ENCODE measurements at places on chromosomes 5 and 9.

- DNase-seq, result peak; percentile 83
These were observed 20.7 kb downstream of the COL5A1 start for GRCh38 chr9:134662143-134662876.

DNA sequence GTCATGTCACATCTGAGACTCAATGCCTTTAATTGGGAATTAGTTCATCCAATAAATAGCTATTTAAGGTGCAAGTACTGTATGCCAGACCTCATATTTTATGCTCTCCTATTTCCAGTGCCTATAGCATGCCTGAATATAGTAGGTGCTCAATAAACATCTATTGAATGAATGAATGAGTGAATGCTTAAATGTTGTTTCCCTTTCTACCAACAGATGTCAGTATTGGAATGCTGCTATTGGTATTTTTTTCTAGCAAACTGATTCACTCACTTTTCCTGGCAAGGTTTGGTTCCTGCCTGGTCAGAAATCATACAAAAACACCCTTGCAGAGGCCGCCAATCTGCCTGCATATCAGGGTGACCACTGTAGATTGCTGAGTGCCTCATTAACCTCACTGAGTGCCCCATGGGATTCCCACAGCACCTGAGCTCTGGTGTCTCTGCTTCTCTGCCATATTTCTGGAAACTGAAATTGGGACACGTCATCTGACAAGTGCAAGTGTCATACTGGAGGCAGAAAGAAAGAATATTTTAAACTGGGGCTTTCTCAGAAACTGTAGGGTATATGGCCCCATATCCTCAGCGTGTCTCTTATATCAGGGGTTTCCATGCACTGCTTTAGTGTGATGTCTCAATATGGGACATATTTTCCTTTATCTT, 359.7 kb downstream of the TRIM32 start:
- no peak for DNase-seq

DNA sequence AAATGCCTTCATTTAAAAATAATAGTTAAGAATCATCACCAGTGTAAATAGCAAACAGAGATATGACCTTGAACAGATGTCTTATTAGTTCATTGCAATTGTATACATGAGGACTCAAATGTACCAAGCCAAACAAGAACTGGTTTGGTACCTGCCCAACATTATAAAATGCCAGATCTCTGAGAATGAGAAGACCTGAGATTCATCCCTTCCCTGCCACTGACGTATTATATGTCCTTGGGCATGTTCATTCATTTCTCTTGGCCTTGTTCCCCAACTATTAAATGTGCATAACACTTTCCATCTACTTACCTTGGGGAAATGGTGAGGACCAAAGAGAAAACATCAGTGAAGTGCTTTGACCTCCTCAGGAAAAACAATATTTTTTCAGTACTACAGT, 33.6 kb upstream of the ERBIN start:
- DNase-seq, result no peak

DNA sequence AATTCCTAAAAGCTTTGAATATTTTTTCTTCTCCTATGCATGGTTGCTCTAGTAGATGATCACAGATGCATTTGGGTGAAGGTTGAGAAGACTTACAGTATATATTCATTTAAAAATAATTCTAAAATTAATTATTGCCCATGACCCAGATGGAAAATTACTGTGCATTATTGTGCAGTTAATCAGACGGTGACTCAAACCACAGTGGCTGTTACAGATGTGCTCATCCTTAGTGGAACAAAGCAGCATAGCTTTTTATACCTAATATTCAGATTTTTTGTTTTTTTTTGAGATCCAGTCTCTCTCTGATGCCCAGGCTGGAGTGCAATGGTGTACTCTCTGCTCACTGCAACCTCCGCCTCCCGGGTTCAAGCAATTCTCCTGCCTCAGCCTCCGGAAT, 10.7 kb downstream of the OR2V1 start:
- peak; percentile 32 for DNase-seq

DNA sequence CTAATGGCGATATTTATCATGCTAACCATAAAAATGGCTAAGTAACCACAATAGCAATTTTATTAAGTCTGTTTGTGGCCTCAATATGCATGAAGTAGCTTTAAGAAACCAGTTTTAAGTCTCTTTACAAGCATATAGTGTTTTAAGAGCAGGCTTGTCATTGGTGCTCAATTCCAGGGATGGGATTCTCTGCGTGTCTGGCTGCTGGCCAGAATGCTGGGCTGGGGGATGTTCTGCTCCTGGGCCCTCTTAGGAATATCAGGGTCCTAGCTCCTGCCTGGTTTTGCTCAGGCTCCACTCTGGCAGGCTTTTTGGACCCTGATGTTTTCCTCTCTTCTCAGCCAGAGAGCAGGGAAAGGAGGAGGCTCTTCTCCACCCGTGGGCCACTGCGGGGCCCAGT, 127.2 kb downstream of the PDE8B start:
- DNase-seq, result no peak

- no peak for DNase-seq
These were observed 18.4 kb downstream of the CEL start for GRCh38 chr9:133080161-133080560.
